ENCODE measurements at places on chromosomes 12 and 14. TPM values are rescaled to one million over a fixed set of nuclear protein-coding genes. Genes with fewer than 3 reads are reported as not detected.

IRAK3 gene
- 4.8 TPM for total RNA-seq

REP15 gene
- 1.8 TPM for total RNA-seq

CIROP gene
- total RNA-seq, result not detected

COX8C gene
- total RNA-seq, result not detected

SOAT2 gene
- not detected for total RNA-seq

HHIPL1 gene
- total RNA-seq, result 0.05 TPM

KCNH5 gene
- not detected for total RNA-seq

MYRFL gene
- total RNA-seq, result 0.10 TPM

LAG3 gene
- 52.2 TPM for total RNA-seq

Data from T-helper 1 cell treated with Interleukin-12 subunit alpha and Interleukin-12 subunit beta and Interleukin-4 antibody, amounts not matched to agents 30 ng/mL and 1 ng/mL, for 36 hours (primary cell).